ENCODE measurements at places on chromosomes 5 and 9. TPM values are rescaled to one million over a fixed set of nuclear protein-coding genes. Genes with fewer than 3 reads are reported as not detected.

The PIP5KL1 gene
- polyA plus RNA-seq, result 1.9 TPM

The TSSK1B gene
- polyA plus RNA-seq, result 0.16 TPM

The SPATA31D4 gene
- not detected for polyA plus RNA-seq

The ZNF169 gene
- polyA plus RNA-seq, result 12.5 TPM

DNA sequence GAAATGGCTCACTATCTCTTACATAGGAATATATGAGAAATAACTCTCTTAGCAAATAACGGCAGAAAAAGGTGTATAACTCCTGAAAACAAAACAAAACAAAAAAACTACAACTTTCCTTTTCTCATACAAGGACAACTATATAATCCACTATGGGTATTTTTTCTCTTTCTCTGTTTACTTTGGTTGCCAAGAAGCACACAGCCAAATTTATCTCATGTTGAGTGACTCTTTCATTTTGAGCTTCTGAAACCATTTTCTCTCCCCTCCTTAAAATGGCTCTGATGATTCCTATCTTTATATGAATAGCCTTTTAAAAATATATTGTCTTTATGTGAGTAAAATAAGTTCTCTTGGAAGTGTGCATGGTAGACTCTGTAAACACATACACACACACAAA, 128.7 kb downstream of the TRIM32 start:
- DNase-seq, result no peak

DNA sequence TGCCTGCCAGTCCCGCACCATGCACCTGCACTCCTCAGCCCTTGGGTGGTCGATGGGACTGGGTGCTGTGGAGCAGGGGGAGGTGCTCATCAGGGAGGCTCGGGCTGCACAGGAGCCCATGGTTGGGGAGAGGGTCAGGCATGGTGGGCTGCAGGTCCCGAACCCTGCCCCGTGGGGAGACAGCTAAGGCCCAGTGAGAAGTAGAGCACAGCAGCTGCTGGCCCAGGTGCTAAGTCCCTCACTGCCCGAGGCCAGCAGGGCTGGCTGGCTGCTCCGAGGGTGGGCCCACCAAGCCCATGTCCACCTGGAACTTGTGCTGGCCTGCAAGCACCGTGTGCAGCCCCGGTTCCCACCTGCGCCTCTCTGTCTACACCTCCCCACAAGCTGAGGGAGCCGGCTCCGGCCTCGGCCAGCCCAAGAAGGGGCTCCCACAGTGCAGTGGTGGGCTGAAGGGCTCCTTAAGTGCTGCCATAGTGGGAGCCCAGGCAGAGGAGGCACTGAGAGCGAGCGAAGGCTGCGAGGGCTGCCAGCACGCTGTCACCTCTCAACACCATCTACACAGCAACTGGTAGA, 88.5 kb upstream of the ELAVL2 start:
- no peak for DNase-seq

Data from renal pelvis (tissue), 12 donors.